ENCODE measurements at places on chromosomes 3 and 15.
A peak's percentile ranks its signal among the peaks of the same experiment; 100 is the strongest.

- no peak for DNase-seq
Measured at GRCh38 chr3:59791774-59792308, 742.0 kb upstream of the CFAP20DC start.

DNA sequence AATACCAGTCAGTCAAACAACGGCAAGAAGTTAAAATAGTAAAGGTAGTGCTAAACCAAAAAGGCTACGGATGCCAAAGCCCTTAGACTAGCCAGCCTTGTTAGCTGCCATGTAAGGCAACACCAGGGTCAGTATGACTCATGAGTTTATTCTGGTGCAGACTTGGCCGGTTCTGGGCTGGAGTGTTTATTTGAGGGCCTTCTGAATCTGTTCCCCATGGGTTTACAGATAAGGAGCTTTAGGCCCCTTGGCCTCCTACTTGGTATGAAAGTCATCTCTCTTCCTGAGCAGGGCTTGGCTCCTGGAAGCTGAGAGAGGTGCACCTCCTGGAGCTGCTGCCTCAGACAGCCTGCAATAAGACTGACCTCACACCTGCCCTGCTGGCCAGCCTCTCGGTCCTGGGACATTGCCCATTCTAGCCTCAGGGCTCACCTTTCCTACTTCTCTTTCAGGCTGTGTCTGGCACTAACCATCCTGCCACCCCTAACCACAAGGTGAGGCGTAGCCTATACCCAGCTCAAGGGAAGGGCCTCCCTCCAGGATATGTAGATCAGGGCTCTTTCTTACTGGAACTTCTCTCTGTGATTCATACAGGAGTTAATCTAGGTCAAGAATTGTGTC is 10.4 kb upstream of the RTP1 start:
- peak; percentile 85 for DNase-seq

DNA sequence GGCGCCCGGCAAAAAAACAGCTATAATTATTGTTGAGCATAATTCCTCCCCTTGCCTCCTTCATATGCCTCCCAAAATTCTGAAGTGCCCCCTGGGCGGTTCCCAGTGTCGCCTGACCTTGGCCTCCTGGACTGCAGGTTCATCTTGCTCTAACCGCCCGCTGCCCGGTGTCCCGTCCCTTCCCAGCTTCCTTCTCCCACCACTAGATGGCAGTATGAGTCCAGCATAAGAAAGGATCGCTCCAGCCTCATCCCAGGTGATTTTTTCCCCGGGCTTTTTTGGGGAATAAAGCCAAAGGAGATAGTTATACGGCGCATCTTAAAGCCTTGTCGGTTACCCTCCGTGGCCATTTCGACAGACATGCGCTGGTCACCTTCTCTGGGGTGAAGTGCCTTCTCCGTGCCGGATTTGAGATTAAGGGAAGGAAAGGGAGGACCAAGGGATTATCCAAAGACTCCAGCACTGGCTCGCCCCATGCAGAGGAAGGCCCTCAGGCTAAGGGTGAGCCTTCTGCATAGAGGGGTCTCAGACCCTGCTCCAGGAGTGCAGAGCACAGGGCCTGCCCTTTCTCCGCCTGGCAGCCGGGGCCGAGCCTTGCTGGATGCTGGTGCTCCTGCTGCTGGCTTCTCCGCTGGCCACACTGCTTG is 45.8 kb upstream of the TRA2B start:
- peak; percentile 36 for DNase-seq

GRCh38 chr3:119331661-119332060 is 37.5 kb downstream of the ARHGAP31 start:
- peak; percentile 52 for DNase-seq

DNA sequence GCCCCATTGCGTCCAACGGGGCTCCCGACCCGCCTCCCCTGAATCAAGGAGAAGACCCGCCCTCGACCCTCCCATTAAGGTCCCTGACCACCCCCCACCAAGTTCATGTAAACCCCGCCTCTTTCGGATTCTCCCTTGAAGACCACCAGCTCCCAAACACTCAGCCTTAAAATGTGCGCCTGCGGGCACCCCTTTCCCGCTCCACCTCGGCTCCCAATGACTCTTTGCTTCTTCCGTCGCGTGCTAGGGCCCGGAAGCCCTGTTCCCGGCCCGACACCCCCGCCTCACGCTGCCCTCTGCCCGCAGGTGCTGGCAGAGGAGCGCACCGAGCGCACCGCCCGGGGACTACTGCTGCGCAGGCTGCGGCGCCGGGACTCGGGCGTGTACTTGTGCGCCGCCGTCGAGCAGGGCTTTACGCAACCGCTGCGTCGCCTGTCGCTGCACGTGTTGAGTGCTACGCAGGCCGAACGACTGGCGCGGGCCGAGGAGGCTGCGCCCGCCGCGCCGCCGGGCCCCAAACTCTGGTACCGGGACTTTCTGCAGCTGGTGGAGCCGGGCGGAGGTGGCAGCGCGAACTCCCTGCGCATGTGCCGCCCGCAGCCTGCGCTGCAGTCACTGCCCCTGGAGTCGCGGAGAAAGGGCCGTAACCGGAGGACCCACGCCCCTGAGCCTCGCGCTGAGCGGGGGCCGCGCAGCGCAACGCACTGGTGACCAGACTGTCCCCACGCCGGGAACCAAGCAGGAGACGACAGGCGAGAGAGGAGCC is 2.7 kb upstream of the LSMEM2 start:
- no peak for DNase-seq
